ENCODE measurements at places on chromosomes 3 and 15. TPM values are rescaled to one million over a fixed set of nuclear protein-coding genes. Genes with fewer than 3 reads are reported as not detected.
A peak's percentile ranks its signal among the peaks of the same experiment; 100 is the strongest.

DNA sequence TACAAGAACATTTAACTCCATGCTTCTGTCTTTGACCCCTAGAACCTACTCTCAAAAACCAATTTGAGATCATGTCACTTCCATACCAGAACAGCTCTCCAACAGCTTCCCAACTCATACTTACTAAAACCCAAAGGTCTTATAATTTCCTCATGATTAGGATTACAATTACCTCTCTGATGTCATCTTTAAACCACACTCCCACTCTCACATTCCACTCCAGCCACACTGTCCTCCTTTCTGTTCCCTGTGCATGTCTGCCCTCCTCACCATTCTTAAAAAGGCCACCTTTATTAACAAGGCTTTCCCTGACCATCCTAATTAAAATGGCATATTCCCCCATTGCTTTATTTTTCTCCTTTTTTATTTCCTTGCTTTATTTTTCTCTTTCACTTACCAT is 18.9 kb downstream of the PHC3 start:
- DNase-seq, result peak; percentile 46

GRCh38 chr3:191502583-191502982 is 41.6 kb downstream of the PYDC2 start:
- peak; percentile 21 for DNase-seq

DNA sequence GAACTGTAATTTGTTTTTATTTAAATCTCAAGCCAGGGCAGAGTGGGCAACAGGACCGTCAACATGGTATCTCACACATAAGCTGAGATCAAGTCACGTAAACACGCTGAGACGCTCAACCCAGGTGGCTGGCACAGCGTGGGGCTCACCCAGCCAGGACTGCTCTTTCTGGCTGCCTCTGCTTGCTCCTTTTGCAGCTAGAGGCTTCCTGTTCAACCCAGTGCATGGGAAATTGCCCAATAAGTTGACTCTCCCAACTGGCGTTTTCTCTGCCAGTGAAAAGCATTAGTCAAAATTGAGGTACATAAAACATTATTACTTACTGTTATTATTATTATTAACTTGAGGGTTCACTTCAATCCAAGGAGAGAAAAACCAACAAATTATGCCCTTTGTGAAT is 398.1 kb downstream of the NR2F2 start:
- no peak for DNase-seq

DNA sequence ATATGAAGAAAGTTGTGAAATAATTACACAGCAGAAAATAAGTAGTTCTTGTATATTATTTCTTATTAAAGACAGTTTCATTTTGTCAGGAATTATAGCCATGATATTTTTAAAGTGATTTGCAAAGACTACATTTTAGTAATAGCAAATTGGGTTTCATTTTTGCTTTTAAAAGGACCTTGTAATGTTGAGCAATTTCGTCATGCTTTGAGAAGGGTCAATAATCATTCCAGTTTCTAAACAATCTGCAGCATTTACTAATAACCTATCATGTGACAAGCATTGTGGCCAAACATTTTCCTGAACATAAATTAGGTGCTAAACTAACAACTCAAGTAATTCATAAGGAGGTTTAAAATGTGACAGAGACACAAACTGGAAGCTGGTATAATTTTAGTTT is 214.4 kb upstream of the CBLB start:
- no peak for DNase-seq

DNA sequence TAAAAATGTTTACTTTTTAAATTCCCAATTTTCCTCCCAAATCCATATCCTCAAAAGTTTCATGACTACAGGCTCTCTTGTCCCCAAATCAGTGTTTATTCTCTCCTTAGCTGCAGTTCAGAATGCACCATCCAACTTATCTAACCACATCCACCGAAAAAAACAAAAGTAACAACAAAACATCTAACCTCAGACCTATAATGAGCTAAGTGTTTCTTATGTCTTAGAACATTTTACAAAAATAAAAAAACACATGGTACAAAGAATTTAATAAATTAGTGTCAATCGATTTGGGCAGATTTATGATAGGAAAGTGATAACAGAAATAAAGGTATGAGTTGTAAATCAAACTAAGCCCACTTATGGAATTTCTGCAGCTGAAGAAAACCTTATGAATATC is 13.6 kb downstream of the SATB1 start:
- DNase-seq, result no peak

DNA sequence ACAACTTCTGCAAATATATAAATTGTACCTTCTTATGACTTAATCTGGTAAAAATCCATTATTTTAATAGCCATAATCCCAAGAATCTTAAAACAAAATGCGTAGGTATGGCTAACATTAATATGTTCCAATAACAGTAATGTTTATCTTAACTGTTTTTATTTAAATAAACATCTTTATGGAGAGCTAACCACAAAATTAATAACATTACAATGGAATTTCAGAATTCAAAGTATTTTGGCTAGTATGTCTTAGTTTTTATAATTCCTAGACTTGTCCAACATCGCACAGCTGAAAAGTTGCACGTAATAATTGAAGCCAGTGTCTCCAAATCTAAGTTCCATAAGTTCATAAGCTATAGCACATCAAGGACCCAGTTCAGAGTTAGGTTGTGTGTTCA is 47.6 kb downstream of the ANKRD28 start:
- no peak for DNase-seq

GRCh38 chr15:35444557-35445204 is 101.3 kb downstream of the DPH6 start:
- peak; percentile 55 for DNase-seq

GRCh38 chr15:99149366-99149765 is 44.5 kb downstream of the SYNM start:
- DNase-seq, result no peak

DNA sequence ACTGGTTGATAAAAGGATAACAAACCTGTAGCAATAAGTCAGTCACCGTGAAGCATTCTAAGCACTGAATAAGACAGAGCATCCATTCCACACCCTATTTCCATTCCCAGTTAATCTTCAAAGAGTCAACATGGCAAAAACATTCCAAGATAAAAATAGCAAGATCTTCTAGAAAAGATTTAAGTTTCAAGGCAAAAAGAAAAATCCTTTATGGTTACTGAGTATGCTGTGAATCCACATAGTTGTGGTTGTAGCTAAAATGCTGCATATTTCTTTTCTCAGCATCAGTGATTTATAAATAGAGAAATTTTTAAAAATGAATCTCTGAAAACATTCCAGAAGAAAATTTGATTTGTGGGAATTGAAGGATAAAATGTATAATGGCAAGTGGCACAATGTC is 21.1 kb downstream of the GAP43 start:
- no peak for DNase-seq

DNA sequence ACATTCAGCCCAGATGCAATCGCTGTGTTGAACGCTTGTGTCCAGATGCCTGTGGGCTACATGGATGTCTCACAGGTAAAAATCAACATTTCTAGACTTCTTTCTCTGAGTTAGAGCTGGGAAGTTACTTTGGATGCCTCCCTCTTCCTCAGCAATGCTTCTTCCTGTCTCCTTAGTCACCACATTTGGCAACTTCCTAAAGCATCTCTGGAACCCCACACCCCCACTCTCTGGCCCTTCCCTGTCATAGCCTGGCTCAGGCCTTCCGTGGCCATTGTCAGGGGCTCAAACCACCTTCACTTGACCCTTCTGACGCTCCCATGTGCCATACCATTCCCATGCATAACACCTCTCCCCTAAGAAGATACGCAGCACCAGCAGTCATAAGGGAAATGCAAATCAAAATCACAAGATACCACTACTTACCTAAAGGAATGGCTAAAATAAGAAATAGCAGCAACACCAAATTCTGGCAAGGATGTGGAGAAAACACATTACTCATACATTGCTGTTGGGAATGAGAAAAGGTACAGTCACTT is 21.6 kb upstream of the RGMA start:
- no peak for DNase-seq

DNA sequence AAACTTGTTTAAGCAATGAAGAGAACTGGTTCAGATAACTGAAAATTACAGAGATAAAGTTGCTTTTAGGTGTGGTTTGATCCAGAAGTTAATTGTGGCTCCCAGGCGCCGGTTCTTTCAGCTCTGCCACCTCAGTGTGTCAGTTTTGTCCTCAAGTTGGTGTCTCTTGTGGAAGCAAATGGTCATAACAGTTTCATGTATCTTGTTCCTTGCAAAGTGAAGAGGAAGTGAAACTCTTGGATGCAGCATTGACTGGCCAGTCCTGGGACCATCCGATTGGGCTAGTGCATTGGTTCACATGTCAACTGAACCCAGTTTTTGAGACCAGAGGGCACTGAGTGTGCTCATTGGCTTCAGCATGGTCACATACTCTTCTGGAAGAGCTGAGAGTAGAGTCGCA is 181.4 kb upstream of the GRM7 start:
- no peak for DNase-seq

GRCh38 chr3:101861789-101862415 is 12.6 kb downstream of the NFKBIZ start:
- DNase-seq, result peak; percentile 34

- no peak for DNase-seq
These were observed 18.3 kb downstream of the CEP63 start for GRCh38 chr3:134504132-134504531.

GRCh38 chr15:25775317-25775912 is 87.7 kb downstream of the ATP10A start:
- DNase-seq, result peak; percentile 31

Gene SCN11A
- total RNA-seq, result not detected

Gene GRIP2
- 6.8 TPM for total RNA-seq

Gene GOLGA8S
- not detected for total RNA-seq

Gene HYAL1
- total RNA-seq, result not detected

All from M059J (cell line).